ELF-1 (cell line): ENCODE measurements at places on chromosomes 5 and 9.

DNA sequence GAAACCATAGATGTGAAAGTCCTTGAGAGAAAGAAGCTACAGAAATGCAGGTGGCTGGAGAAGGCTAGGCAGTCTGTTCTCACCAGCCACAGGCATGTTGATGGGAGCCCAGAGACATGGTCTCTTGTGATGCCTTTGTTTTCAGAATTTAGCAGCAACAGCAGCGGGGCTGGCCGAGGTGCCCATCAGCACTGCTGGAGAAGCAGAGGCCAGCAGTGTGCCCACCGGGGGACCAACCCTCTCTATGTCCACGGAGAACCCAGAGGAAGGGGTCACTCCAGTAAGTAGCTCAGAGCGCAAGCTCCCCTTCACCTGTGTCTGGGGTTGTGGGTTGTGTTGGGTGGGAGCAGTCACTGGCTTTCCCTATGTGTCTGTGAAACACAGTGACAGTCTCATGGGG lies 59.6 kb downstream of the COL15A1 start:
- DNase-seq, result no peak

DNA sequence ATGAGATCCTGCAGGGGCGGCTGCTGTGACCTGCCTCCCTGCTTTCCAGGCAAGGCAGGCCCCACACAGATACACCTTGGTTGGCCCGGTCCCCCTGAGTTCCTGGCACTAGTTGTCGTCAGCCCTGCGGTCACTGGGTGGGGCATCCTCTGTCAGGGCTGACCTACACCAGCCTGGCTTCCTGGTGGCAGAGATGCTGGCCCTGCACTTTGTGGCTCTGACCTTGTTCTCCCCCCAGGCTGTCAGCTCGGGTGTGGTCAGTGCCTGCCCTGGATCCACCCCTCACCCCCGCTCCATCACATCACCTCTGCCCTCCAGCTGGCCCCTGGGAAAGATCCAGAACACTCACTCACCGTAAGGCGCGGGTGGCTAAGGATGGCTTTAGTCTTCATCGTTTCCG lies 74.1 kb downstream of the PHF2 start:
- no peak for DNase-seq

GRCh38 chr5:15554542-15554941 lies 54.6 kb downstream of the FBXL7 start:
- DNase-seq, result peak; percentile 11

- no peak for DNase-seq
Measured at GRCh38 chr9:136700959-136701667, 11.3 kb upstream of the DIPK1B start.

- DNase-seq, result no peak
Measured at GRCh38 chr5:137504916-137505315, 5.8 kb upstream of the SPOCK1 start.

DNA sequence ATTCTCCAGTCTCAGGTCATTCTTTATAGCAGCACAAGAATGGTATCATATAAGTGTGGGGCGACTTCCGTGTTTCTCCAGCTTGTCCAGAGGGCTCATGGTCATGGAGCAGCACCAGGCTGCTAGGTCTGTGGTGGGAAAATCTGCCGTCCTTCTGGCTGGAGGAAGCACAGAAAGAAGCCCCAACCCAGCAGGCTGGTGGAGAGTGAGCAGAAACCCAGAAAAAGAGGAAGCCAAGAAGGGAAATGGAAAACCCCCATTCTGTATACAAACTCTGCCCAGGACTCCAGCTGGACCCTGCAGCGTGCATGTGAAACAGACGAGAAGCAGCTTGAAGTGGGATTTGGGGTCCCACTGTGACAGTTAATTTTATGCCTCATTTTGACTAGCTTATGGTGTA lies 34.3 kb upstream of the OLFM1 start:
- no peak for DNase-seq

- no peak for DNase-seq
Measured at GRCh38 chr9:23775549-23775948, 50.5 kb downstream of the ELAVL2 start.

GRCh38 chr5:23727271-23727670 lies 219.9 kb downstream of the PRDM9 start:
- no peak for DNase-seq

DNA sequence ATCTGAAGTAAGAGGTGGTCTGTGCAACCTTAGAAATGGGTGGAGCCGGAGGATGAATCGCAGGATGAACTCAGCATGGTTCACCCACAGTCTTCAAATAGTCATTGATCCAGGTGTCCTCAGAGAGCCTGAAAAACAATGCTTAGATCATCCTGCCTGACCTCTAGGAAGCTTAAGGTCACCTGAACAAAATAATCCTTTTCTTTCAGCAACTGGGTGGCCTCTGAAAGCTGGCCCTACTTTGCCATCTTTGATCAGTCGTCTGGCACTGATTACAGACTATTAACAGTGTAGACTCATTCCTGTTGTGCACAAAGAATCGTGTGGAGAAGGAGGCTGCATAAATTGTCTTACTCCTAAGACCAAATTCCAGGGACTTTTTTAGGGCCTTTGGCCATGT lies 50.7 kb downstream of the PIP5K1B start:
- no peak for DNase-seq

- no peak for DNase-seq
Measured at GRCh38 chr5:98454904-98455303, 318.6 kb upstream of the RGMB start.

DNA sequence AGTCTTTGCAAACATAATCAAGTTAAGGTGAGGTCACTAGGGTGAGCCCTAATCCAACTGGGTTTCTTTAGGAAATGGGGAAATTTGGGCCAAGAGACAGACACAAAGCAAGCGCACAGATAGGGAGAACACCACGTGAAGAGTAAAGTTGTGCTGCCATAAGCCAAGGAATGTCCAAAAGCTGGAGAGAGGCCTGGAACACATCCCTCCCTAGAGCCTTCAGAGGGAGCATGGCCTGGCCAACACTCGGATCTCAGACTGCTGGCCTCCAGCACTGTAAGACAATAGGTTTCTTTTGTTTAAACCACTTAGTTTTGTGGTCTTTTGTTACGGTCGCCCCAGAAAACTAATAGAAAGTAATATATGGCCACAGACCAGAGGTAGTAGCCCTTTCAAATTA lies 8.1 kb upstream of the ROR2 start:
- no peak for DNase-seq

DNA sequence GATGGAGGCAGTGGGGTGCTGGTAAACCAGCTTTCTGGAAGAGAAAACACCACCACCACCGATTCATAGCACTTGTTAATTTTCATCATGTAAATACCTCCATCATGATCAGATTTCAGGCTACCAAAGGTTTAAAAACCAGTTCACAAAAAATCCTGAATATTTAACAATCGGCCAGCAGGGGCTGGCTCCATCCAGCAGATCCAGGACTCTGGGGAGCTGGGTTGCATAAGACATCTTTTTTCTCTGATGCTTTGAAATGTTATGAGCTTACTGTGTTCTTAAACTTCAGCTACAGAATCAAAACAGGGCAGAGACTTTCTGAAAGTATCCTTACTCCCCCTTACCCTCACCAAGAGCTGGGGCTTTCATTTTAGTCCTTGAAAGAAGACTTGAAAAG lies 14.6 kb upstream of the RNF183 start:
- DNase-seq, result no peak

DNA sequence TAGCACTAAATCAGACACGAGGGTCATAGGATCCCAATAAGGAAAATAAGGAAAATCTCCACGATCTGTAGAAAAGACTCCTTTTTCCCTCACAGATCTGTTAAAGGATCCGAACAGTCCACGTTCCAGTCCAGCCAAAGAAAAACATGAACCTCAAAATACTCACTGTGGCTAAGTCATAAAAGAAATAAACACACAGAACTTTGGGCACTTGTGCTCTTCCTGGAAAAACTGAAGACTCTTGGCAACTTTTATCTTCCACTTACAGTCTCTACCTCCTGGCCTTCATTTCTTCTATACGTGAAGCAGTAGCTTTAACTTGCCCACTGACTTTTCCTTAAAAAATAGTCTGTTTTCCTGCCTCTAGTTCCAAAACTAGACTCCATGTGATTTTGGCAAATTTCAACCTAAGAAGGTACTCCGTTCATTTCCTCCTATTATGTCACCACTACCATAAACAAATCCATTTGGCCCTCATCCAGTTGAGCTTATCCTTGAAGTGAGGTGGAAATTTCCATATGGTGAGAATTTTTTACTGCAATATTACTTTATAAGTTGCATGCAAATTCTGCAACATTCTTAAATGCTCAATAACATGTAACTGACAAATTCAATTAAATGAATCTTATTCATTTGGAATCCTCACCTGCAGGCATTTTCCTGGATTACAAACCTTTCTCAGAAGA lies 5.3 kb upstream of the LHFPL2 start:
- no peak for DNase-seq

DNA sequence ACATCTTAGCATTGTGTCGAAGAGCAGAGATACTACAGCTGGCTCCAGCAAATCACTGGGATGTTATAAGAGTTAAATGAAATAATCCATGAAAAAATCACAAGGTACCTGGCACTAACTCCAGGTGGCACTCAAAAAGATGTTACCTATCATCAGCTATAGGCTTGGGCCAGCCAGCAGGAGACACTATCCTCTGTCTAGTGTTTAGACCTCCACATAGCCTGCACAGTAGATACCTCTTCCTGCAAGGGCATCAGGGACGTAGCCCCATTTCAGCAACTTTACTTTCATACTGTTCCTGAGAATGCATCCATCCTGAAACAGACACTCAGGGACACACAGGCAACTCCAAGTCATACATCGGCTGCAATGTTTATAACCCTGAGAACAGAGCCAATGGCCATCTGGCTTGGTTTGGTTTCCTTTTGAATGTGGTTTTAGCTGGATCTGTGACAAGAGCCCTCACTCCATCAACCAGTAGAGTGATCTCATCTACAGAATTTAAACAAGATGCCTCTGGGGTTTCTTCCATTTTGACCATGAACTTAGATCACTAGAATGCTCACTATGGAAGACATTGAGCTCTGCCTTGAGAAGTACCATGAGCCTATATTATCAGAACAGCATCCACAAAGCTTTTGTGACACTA lies 69.9 kb downstream of the TLE1 start:
- DNase-seq, result no peak

DNA sequence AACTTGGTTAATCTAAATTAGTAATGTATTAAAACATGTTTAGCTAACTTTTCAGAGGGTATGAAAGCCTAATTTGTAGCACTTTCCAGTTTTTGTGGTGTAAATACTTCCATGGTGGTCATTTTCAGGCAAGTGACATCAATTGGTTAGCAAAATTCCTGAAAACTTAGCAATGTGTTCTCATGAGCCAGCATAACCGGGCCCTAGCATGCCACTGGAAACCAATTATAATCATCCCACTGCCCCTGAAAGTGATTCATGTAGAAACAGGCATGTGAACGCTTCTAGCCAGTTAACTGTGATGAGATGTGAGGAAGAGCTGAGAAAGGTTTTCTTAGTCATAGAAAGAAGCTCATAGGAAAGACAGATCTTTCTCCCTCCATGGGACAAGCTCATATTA lies 417.2 kb downstream of the TLR4 start:
- no peak for DNase-seq

DNA sequence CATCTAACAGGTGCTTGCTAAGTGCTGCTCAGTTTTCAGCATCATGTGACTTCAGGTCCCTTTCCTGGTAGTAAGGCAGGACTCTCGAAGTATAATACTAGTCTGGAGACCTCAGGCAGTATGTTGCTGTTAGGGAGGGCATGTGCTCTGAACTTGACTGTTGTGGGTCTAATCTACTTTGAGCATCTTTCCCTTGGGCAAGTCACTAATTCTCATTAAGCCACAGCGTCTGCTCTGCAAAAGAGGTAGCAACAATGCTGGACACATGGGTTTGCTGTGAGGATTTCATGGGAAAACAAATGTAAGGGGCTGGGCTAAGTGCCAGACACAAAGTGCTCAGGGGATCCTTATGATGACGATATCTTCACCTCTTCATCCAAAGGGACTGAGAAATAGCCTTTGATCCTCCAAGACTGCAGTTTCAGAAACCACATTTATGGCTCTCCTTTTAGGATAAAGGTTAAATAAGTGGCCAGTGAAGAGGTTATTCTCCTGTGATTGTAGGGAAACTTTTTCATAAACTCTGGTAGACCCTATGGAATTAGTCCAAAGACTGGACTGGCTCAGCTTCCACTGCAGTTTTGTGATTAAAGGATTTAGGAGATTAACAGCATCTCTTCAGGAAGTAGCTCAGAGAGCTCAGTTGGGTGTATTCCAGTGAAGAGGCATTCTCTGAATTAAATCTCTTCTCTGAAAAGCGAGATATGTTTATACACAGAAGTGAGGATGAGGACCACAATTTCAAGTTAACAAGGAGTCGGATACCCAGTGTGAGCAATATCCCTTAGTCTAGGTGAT lies 216.6 kb downstream of the SGCD start:
- no peak for DNase-seq

GRCh38 chr9:3137347-3137695 lies 293.4 kb upstream of the PUM3 start:
- no peak for DNase-seq

DNA sequence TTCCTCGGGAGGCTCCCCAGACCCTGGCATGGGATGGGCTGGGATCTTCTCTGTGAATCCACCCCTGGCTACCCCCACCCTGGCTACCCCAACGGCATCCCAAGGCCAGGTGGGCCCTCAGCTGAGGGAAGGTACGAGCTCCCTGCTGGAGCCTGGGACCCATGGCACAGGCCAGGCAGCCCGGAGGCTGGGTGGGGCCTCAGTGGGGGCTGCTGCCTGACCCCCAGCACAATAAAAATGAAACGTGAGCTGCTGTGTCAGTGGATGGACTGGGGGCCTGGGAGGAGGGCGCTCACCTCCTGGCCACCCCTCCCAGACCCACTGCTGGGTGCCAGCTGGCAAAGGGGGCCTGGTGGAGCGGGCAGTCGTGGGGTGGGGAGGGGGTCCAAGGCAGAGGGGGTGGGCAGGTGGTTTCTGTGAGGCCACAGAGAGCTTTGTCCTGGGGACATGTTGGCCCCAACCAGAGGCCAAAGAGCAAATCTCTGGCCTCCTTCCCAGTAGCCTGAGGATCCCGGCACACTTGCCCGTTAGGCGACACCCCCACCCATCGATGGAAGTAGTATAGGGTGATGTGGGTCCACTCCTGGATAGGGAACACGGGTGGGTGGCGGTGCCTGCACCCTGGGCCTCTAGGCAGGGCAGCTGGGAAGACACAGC lies 9.8 kb downstream of the EGFL7 start:
- DNase-seq, result no peak

DNA sequence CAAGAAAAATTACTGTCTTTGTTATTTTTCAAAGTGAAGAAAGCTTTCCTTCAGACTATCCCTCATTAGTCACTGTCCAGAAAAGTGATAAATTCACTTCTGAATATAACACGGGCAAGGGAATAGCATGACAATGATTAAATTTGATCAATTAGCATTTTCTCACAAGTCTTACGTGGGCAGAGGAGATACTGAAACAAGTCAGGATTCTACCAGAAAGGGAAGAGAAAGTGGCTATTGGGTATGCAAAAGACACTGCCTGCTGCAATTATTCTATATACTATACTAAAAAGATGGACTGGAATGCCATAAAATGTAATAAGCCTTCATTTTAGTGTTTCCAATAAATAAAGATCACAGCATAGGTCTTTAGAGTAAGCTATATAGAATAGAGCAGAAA lies 7.4 kb downstream of the COX7C start:
- DNase-seq, result no peak
